ENCODE measurements at places on chromosomes 1 and 21.

DNA sequence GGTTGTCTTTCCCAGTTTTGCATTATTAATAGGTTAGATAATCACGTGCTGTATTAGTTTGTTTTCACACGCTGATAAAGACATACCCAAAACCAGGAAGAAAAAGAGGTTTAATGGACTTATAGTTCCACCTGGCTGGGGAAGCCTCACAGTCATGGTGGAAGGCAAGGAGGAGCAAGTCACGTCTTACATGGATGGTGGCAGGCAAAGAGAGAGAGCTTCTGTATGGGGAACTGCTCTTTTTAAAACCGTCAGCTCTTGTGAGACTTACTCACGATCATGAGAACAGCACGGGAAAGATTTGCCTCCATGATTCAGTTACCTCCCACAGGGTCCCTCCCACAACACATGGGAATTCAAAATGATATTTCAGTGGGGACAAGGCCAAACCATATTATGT, 2.3 kb upstream of the VCAM1 start:
- no peak for DNase-seq

DNA sequence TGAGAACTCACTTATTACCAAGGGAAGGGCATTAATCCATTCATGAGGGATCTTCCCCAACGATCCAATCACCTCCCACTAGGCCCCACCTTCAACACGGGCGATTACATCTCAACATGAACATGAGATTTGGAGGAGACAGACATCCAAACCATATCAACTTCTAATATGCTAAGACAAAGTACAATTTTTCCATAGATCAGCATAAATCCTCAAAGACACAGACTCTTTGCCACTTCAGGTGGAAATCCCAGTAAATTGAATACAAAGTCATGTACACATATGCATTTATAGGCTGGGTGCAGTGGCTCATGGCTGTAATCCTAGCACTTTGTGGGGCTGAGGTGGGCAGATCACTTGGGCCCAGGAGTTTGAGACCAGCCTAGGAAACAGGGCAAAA, 18.8 kb upstream of the CXADR start:
- DNase-seq: no peak

GRCh38 chr1:64663668-64664067, 81.2 kb upstream of the RAVER2 start:
- no peak for DNase-seq

DNA sequence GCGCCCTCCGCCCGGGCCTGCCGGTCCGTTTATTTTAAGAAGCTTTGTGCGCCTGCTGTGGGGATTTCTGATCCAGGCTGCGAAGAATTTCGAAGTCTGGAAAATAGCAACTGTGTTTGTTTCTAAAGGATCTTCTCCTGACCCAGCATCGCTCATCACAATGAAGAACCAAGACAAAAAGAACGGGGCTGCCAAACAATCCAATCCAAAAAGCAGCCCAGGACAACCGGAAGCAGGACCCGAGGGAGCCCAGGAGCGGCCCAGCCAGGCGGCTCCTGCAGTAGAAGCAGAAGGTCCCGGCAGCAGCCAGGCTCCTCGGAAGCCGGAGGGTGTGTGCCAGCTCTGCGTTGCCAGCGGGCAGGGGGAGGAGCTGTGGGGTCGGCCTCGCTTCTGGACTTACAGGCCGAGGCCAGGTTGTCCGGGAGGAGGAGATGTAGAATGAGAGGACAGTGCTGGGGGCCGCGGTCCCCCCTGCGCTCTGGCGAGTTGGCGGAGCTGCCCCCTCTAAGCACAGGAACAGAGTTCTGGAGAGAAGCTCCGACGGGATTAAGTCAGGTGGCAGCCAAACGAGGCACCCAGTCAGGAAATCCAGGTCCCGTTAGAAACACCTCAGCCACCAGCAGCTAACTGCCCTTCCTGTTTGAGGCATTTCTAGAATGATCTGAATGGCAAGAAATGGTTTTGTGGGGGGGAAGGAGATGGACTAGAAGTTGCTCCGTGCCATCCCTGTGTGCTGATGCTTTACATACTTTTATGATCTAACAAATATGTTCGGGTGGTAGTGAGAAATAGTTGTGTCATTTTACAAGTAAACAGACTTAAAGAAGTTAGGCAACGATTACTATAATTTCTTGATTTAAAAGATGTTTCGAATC, 948 bp downstream of the TXLNA start:
- no peak for DNase-seq

DNA sequence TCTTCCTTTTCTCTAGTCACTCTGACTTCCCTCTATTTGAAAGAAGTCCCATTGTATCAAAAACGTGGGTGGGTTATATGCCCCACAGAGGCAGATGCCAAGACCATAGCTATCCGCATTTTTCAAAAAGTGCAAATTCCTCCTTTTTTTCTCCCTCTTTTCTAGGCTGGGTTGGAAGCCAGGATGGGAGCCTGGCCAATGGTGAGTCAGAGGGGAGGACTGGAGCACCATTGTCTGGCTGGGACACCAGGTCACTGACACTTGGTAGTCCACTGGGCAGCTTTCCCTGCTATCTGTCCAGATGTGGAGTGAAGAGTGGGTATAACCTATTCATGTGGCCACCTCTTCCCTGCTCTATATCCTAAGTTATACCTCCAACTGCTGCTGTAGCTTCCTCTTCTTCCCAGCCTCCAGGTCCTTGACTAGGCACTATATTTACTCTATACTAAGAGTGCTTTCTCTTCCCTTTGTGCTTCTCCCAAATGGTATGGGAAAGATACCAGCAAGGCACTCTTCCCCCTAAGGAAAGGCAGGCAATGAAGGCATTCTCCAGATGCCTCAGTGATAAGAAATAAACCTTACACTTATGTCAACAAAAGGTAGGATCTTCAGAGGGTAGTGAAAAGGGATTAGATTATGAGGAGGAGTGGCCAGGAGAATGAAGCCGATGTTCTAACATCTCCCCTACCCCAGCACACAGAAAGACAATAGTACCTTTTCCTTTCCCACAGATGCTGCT, 12.9 kb downstream of the PI4KB start:
- DNase-seq: no peak

DNA sequence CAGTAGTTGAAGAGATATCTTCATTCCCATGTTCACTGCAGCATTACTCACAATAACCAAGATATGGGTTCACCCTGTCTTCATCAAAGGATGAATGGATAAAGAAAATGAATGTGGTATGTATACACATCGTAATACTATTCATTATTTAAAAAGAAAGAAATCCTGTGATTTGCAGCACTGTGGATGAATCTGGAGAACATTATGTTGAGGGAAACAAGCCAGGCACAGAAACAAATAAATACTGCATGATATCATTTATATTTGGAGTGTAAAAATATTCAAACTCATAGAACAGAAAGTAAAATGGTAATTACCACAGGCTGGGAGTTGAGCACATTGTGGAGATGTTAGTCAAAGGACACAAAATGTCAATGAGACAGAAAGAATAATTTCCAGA, 977.2 kb downstream of the AMY1C start:
- no peak for DNase-seq

GRCh38 chr1:68904477-68904876, 407.6 kb upstream of the DEPDC1 start:
- no peak for DNase-seq

GRCh38 chr1:37028981-37029617, 5.2 kb downstream of the GRIK3 start:
- no peak for DNase-seq

DNA sequence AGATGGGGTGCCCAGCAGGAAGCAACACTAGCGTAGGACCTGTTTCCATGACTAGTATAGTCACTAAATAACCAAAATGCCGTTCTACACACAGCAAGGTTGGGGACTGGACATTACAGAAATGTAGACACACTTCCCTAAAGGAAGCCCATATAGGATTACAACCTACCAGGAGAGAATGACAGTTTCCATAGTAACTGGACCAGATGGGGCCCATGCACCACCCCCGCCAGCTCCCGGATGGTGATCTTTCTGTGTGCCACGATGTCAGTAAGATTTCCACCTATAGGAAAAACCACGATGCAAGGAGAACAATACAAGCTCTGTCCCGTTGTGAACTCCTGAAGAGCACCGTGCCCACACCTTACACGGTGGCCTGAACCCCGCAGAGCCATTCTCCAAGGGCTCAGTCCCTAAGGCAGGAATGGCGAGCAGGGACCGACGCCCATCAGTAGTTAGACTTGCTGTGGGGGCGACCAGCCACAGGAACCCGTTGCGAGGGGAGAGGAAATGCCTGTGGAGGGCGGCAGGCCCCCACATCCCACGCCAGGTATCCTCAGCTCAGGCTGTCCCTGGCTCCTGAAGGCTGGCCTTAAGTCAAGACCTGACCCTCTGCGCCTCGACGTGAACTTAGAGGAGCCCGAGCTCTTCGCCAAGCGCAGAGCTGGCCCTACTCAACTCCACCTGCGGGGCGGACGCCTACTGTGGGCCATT, 13.6 kb upstream of the CEP85 start:
- DNase-seq: no peak

- no peak for DNase-seq
Measured at GRCh38 chr21:31136891-31137290, 98.6 kb upstream of the KRTAP19-8 start.

GRCh38 chr1:37691497-37692077, 729 bp upstream of the CDCA8 start:
- peak; percentile 36 for DNase-seq

- no peak for DNase-seq
Measured at GRCh38 chr1:61523893-61524605, 200.9 kb downstream of the TM2D1 start.

- DNase-seq: no peak
Measured at GRCh38 chr1:196372896-196373536, 235.2 kb downstream of the KCNT2 start.

GRCh38 chr21:42980312-42981213, 6.2 kb downstream of the PKNOX1 start:
- DNase-seq: no peak

GRCh38 chr1:22104865-22105437, 37.9 kb downstream of the WNT4 start:
- DNase-seq: no peak

DNA sequence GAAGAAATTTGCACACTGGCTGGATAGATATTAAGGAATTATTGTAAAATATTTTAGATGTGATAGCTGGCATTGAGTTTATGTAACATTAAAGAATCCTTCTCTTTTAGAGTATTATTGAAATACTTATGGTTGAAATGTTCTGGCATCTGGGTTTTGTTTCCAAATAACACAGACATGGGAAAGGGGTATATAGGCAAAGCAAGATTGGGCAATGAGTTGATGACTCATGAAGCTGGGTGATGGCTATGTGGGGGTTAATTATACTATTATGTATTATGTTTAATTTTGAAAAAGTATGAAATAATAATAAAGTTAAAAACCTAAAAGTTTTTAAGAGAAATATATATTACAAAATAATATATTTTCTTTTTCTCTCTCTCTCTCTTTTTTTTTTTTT, 12.5 kb upstream of the PTPN14 start:
- DNase-seq: no peak

DNA sequence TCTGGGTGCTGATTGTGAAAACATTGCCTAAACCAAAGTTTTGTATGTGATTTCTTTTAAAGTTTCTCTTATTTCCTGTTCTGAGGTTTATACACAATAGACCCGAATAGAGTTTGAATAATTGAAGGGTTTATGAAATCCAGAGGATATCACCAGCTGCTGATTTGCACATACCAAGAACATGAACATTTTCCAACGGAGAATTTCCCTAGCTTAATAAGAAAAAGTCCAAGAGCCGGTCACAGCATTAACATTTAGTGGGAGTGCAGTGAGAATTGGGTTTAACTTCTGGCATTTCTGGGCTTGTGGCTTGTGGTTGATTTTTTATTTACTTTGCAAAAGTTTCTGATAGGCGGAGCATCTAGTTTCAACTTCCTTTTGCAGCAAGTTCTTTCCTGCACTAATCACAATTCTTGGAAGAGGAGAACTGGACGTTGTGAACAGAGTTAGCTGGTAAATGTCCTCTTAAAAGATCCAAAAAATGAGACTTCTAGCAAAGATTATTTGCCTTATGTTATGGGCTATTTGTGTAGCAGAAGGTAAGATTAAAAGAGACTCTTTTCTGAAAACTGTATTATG, at the start of gene CFH:
Gene CFH, plus strand, starts transcription at position 407 of the 579 bp plus-strand sequence. Its CDS starts 75 bp downstream, at position 482.
- DNase-seq: no peak

DNA sequence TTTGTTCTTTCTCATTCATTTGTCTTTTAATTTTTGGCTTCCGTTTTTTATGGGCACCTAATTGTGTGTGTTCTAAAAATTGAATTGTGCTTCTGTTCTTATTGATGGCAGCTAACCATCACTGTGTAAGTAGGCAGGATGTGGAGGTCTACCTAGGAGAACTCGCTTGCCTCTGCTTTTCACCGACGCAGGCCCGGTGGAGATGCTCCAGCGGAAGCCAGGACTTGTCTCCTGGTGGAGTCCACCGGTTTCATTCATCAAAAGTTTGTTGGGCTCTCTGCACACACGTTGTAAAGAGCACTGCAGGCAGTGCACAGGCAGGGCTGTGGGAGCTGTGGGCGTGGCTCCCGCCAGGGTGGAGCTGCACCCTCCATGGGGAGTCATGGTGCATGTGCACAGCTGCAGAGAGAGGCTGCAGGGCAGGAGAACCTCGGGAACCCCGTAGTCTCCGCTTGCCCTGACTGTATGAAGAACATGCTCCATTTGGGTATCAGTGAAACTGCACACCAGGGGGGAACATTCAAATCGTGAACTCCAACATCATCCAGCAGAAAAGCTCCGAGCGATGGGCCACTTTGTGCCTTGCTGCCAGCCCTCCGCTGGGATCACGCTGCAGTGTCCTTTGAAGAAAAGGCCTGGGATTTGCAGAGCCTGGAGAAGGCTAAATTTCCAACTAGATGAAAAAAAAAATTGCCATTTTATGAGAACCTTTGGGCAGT, 6.0 kb upstream of the C1orf174 start:
- no peak for DNase-seq

GRCh38 chr1:43314233-43314632, 13.5 kb downstream of the TIE1 start:
- DNase-seq: no peak

GRCh38 chr1:178768423-178768822, 43.4 kb downstream of the RALGPS2 start:
- peak; percentile 12 for DNase-seq

DNA sequence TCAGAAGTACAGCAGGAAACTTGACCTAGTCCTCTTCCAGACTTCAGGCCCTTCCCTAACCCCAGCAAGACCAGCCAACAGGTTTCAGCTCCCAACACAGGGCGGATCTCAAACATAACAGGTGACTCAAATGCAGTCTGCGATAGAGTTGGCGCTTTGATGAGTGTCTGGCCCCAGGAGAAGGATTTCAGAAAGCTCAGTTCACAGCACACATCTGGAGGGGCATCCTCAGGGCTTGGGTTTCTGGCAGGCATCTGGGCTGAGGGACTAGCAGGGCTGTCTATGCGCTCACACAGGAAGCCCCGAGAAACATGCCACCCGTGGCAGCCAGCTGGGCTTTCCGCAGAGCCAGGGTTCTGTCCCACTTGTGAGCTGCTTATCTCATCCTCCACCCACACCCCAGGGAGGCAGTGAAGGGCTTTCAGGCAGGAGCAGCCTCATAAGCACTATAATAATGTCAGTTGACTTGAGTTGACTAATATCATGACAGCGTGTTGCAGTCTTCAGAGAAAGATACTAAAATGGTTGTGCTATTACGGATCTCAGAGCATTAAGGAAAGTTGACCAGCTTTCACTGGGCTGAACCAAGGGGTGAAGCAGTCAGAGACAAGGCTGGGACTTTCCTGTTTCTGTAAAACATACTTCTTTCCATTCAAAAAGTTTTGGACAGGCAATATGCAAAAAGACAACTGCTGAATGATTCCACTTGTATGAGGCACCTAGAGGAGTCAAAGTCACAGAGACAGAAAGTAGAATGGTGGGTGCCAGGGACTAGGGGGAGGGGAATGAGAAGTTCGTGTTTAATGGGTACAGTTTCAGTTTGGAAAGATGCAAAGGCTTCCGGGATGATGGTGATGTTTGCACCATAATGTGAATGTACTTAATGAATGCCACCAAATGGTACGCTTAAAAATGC, 233.0 kb upstream of the IRF2BP2 start:
- no peak for DNase-seq

All from NCI-H2107 (cell line).